GM23248 (cell line): ENCODE measurements at places on chromosomes 1 and 21. TPM values are rescaled to one million over a fixed set of nuclear protein-coding genes. Genes with fewer than 3 reads are reported as not detected.
A peak's percentile ranks its signal among the peaks of the same experiment; 100 is the strongest.

GRCh38 chr1:175267716-175268416 lies 75.3 kb upstream of the KIAA0040 start:
- H3K4me3 ChIP-seq = no peak overlapping the region
- H3K27ac ChIP-seq = no peak overlapping the region
- H3K4me1 ChIP-seq = no peaks in the 10 kb centered on the region
- no peak for DNase-seq
- H3K27me3 ChIP-seq = no peaks in the 10 kb centered on the region

- no peak overlapping the region for H3K27ac ChIP-seq
- H3K4me1 ChIP-seq = no peaks in the 10 kb centered on the region
- H3K27me3 ChIP-seq = no peaks in the 10 kb centered on the region
- no peak overlapping the region for H3K4me3 ChIP-seq
- H3K36me3 ChIP-seq = peaks cover 6% of the 10 kb centered on the region; the same call in 1 of the 2 replicates
Measured at GRCh38 chr21:42848932-42849758, 30.2 kb downstream of the WDR4 start.

- no peaks in the 10 kb centered on the region; the same call in 1 of the 2 replicates for H3K36me3 ChIP-seq
- H3K4me3 ChIP-seq = no peak overlapping the region
- no peak for DNase-seq
- no peaks in the 10 kb centered on the region for H3K4me1 ChIP-seq
- no peak overlapping the region for H3K27ac ChIP-seq
Measured at GRCh38 chr21:36229181-36229580, 72.6 kb downstream of the DOP1B start.

DNA sequence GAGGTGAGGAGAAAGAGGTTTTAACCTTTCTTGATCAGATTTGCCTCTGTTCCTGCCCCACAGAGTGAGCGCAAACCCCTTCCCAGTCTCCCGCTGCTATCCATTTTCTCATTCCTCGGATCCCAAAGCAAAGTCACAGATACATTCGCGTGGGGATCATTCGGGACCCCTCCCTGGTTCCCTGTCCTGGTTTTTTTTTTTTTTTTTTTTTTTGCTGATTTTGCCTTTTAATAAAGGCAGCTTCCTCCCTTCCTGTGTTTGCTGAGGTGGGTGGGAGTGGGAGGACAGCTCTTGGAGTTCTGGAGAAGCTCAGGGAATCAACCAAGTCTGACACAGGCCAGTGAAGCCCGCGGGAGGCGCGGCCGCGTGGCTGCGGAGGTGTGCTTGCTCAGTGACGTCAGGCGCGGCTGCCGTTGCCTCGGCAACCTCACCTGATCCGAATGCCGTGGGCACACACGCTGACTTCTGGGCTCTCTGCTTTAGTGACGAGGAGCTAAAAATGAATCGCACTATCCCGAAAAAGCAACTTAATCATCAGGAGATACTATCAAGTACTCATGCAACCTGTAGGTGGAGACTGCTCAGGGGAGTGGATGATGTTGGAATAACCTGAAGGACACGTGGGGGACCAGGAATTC lies 106.4 kb downstream of the TBX19 start:
- no peaks in the 10 kb centered on the region for H3K4me1 ChIP-seq
- no peak overlapping the region for H3K4me3 ChIP-seq
- no peak overlapping the region for H3K27ac ChIP-seq
- H3K36me3 ChIP-seq = no peaks in the 10 kb centered on the region
- peaks cover 18% of the 10 kb centered on the region for H3K27me3 ChIP-seq

GRCh38 chr1:151508833-151509232 lies 2.4 kb upstream of the CGN start:
- H3K27ac ChIP-seq = no peak overlapping the region
- DNase-seq = no peak
- H3K27me3 ChIP-seq = peaks cover 88% of the 10 kb centered on the region
- no peaks in the 10 kb centered on the region for H3K36me3 ChIP-seq

- DNase-seq = no peak
- no peaks in the 10 kb centered on the region for H3K27me3 ChIP-seq
- H3K4me1 ChIP-seq = no peaks in the 10 kb centered on the region
- H3K27ac ChIP-seq = no peak overlapping the region
Measured at GRCh38 chr21:46003575-46004007, 22.0 kb downstream of the COL6A1 start.

DNA sequence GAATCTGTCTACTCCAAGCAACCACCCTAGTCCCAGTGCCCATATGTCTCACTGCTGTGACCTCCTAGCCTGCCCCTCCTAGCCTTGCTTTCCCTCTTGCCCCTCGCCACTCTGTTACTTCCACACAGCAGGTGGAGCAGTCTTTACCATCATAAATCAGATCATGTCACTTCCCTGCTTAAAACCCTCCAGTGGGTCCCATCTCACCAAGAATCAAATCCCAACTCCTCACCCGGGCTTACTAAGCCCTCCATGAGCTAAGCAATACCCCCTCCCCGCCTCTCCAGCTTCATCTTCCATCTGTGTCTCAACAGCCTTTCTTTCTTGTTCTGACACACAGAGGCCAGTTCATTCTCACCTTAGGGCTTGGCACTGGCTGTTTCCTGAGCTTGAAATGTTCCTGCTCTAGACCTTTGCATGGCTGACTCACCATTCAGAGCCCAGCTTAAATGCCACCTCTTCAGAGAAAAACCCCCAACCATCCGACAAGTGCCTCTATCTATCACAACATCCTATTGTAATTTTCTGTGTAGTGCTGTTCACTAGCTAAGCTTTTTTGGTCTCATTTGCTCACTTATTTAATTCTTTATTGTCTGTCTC lies 22.3 kb downstream of the KNCN start:
- H3K36me3 ChIP-seq = no peaks in the 10 kb centered on the region
- H3K4me1 ChIP-seq = no peaks in the 10 kb centered on the region
- H3K27me3 ChIP-seq = peaks cover 11% of the 10 kb centered on the region; the same call in 1 of the 2 replicates
- no peak overlapping the region for H3K27ac ChIP-seq
- H3K4me3 ChIP-seq = no peak overlapping the region
- no peak for DNase-seq

- no peak for DNase-seq
- peaks cover 12% of the 10 kb centered on the region; the same call in 1 of the 2 replicates for H3K4me1 ChIP-seq
- H3K27me3 ChIP-seq = no peaks in the 10 kb centered on the region
- H3K27ac ChIP-seq = no peak overlapping the region
- no peaks in the 10 kb centered on the region for H3K36me3 ChIP-seq
- H3K4me3 ChIP-seq = no peak overlapping the region
Measured at GRCh38 chr1:67939186-67939743, 106.0 kb upstream of the GNG12 start.

DNA sequence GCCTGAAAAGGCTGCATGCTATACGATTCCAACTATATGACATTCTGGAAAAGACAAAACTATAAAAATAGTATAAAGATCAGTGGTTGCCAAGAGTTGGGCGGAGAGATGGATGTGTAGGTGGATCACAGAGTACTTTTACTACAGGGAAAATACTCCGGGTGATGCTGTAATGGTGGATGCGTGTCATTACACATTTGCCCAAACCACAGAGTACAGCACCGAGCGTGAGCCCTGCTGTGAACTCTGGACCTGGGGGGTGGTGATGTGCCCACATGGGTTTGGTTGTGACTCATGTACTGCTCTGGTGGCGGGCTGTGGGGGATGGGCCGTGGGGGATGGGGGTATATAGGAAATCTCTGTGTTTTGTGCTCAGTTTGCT lies 162.7 kb upstream of the COL6A1 start:
- no peaks in the 10 kb centered on the region for H3K36me3 ChIP-seq
- H3K4me3 ChIP-seq = no peak overlapping the region
- DNase-seq = peak; percentile 84
- no peaks in the 10 kb centered on the region; the same call in 1 of the 2 replicates for H3K27me3 ChIP-seq
- peaks cover 15% of the 10 kb centered on the region for H3K4me1 ChIP-seq

DNA sequence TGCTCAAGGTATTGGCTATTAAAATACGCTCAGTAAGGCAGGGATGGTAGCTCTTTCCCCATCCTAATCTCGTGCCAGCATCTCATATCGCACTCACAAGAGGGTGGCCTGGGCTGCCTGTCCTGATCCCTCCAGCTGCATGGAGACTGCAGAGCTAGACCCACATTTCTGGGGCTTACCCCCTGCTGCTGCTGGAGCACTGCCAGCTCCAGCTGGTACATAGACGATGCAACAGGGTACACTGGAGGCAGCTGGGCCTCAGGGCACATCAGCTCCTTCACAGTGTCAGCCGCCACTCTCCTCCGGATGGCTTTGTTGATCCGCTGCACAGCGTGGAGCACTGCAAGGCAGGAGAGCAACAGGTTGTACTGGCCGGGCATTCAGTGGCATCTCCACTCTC lies 16.0 kb downstream of the IQGAP3 start:
- H3K36me3 ChIP-seq = no peaks in the 10 kb centered on the region
- H3K4me1 ChIP-seq = peaks cover 11% of the 10 kb centered on the region
- no peak overlapping the region for H3K4me3 ChIP-seq

DNA sequence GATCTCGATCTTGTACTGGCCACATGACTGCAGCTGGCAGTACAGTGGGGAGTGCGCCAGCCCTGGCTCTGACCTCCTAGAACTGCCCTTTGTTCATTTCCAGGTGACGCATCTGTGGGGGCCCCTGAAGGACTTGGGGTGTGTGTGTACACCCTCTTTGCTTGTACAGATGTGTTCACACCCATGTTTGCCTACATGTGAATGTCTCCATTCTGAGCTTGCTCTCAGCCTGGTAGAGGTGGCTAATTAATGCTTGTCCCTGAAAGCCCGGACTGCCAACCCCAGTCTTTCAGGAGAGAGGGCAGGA lies 19.8 kb downstream of the TNFRSF1B start:
- DNase-seq = no peak
- H3K27ac ChIP-seq = no peak overlapping the region
- H3K4me3 ChIP-seq = no peak overlapping the region
- peaks cover 12% of the 10 kb centered on the region for H3K4me1 ChIP-seq
- H3K27me3 ChIP-seq = no peaks in the 10 kb centered on the region

- H3K27me3 ChIP-seq = no peaks in the 10 kb centered on the region
- DNase-seq = peak; percentile 55
- peaks cover 22% of the 10 kb centered on the region for H3K4me1 ChIP-seq
- no peak overlapping the region for H3K4me3 ChIP-seq
Measured at GRCh38 chr21:37866027-37866426, 50.2 kb downstream of the KCNJ6 start.

- H3K4me3 ChIP-seq = no peak overlapping the region
- H3K4me1 ChIP-seq = peaks cover 42% of the 10 kb centered on the region
- no peak overlapping the region for H3K27ac ChIP-seq
- no peak for DNase-seq
Measured at GRCh38 chr1:203478986-203479385, 3.4 kb downstream of the PRELP start.

- no peak overlapping the region for H3K4me3 ChIP-seq
- H3K36me3 ChIP-seq = no peaks in the 10 kb centered on the region
- no peak for DNase-seq
- peaks cover 35% of the 10 kb centered on the region for H3K4me1 ChIP-seq
- H3K27ac ChIP-seq = no peak overlapping the region
- H3K27me3 ChIP-seq = no peaks in the 10 kb centered on the region
Measured at GRCh38 chr1:186152227-186152619, 222.8 kb downstream of the TPR start.

- no peak overlapping the region for H3K4me3 ChIP-seq
- no peak overlapping the region for H3K27ac ChIP-seq
- no peak for DNase-seq
- H3K36me3 ChIP-seq = no peaks in the 10 kb centered on the region
- no peaks in the 10 kb centered on the region for H3K4me1 ChIP-seq
Measured at GRCh38 chr21:14675774-14676530, 129.8 kb upstream of the SAMSN1 start.

DNA sequence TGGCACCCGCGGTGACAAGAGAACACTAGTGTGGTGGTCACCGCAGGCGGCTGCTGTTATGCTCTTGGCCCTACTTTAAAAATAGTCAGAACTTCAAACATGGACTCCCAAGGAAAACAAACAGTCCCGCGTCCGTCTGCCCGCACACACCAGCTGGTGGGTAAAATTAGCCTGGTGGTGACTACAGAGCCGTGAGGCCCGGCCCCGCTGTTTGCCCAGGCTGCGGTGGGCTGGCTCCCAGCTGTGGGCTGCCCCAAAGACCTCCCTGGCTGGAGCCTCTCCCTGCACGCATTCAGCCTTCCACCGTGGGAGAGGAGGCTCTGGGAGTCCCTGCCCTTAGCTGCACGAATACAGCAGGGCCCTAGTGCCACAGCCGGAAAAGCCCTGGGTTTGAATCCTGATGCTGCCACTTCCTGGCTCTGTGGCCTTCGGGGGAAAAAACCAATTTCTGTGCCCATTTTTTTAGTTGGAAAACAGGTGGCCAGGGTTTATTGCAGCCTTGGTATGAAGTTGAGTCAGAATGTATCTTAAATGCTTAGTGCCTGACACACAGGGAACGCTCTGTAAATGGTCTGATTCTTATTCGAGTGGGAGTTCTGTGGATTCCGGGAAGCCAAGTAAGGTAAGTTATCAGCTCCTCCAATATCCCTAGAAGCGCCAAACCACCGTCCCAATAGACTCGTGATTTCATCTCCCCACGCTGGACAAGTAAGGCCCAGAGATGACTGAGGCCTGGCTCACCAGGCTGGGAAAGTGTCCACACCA lies 58.2 kb downstream of the ALPL start:
- DNase-seq = peak; percentile 89
- peak overlapping the region; percentile 23; the same call in 1 of the 2 replicates for H3K27ac ChIP-seq
- no peak overlapping the region for H3K4me3 ChIP-seq

DNA sequence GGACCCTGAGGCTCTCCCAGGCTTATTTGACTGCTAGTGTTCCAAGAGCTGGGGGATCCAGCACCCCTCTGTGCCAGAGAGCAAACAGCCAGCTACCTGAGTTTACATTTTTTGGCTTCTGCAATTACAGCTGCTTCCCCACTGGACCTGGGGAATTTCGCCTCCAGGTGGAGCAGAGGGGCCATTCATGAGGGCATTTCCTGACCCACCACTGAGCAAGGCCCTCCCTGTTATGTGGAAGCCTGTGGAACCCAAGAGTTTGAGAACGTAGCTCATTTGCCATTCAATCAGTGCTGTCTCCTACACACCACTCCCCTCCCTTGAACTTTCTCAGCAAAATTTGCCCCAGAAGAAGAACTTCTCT lies 42.7 kb upstream of the TMEM51 start:
- H3K4me1 ChIP-seq = no peaks in the 10 kb centered on the region
- no peak for DNase-seq

DNA sequence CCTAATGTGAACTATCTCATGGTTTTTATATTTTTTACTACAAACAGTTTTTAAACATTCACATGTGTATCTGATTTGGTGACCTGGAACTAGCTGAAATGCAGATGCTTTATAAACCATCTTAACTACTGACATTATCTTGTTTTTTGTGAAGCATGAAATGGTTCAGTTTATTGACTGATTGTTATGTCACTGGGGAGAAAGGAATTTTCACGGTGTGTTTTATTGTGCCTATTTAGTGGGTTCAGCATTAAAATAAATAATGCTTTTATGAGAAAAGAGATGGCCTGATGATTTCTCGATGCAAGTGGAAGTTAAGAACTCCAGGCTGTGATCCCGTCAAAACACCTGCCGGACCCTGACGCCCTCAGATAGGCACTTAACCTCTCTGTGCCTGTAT lies 79.9 kb upstream of the KIF26B start:
- H3K36me3 ChIP-seq = no peaks in the 10 kb centered on the region
- no peak for DNase-seq
- peaks cover 5% of the 10 kb centered on the region; the same call in 1 of the 2 replicates for H3K4me1 ChIP-seq
- H3K4me3 ChIP-seq = no peak overlapping the region
- H3K27ac ChIP-seq = no peak overlapping the region

Gene TNNI3K
- total RNA-seq = not detected in 2 replicates

Gene HUNK
- total RNA-seq = 1.3 and 2.5 TPM in 2 replicates

Gene COL8A2
- total RNA-seq = 30.5 and 33.1 TPM in 2 replicates

Gene EMC1
- total RNA-seq = 58.7 and 69.4 TPM in 2 replicates

Gene PRDX6
- 324 and 336 TPM in 2 replicates for total RNA-seq

Gene SELL
- total RNA-seq = not detected in 2 replicates

Gene BCAR3
- total RNA-seq = 79.5 and 83.2 TPM in 2 replicates

Gene CTH
- total RNA-seq = 14.9 and 20.6 TPM in 2 replicates

Gene EFNA1
- total RNA-seq = not detected in 2 replicates
